ENCODE measurements at places on chromosomes 13 and 19.

DNA sequence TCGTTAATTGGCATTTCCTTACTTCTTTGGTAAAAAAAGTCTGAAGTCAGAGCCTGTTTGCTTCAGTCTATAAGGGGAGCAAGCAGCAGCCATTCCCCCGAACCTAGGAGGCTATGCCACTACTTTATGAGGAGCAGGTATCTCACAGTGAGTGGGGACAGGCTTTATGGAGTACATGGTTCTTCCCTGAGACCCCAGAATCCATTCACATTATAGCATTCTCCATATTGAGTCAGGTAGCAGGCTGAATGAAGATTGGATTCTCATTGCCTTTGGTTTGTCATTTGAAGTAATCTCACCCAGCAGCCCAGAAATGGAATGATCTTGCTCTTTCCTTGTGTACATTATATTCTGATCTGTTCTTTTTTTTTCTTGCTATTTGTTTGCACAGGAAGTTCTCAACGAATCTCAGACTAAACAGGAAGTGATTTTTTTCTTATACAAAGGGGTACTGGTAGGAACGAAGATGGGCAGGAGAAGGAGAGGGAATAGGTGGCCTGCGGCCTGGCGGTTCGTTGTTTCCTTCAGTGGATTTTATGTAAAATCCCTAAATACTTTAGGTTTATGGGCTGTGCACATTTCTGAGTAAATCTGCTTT lies 74.4 kb downstream of the ARHGAP35 start:
- no peak for DNase-seq

DNA sequence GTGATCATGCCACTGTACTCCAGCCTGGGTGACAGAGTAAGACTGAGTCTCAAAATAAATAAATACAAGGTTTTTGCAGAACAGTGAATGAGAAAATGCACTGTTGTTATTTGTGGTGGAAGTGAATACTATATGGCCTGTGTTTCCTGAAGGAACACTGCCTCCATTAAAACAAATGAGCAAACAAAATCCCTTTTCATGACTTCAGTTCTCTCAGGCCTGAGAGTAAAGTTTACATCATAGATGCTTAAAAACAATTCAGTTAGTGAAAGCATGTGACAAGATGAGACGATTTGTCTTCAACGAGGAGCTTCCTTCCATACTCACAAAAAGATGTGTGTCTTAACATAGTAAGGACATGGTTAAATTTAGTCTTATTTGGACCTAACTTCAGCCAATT lies 14.4 kb downstream of the SPINT2 start:
- DNase-seq, result no peak

DNA sequence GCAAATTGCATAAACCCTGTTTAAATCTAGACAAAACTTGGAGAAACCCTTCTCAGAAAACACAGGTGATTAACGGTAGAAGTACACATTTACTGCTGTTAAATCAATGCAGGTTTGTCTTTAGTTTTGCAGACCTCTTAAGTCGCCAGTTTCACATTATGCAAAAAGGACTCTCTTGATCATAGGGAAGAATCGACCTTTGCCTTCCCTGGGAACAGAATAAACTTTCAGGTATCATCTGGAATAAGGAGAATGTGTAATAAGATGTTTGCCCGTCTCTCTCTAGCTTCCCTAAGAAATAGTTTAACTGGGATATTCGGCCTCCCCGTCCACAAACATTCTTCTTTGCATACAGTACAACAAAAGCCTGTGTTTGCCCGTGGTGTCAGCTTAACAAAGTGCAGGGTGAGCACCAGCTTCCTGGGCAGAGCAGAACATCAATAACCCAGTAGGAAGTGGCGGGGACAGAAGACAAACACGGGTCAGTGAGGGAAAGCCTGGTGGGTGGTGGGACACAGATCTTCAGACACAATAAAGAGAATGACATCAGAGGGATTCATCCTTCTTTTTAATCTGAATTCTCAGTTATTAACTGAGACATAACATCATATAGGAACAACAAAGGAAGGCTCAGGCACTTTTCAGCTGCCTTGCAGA lies 1077.7 kb upstream of the SLC10A2 start:
- no peak for DNase-seq

DNA sequence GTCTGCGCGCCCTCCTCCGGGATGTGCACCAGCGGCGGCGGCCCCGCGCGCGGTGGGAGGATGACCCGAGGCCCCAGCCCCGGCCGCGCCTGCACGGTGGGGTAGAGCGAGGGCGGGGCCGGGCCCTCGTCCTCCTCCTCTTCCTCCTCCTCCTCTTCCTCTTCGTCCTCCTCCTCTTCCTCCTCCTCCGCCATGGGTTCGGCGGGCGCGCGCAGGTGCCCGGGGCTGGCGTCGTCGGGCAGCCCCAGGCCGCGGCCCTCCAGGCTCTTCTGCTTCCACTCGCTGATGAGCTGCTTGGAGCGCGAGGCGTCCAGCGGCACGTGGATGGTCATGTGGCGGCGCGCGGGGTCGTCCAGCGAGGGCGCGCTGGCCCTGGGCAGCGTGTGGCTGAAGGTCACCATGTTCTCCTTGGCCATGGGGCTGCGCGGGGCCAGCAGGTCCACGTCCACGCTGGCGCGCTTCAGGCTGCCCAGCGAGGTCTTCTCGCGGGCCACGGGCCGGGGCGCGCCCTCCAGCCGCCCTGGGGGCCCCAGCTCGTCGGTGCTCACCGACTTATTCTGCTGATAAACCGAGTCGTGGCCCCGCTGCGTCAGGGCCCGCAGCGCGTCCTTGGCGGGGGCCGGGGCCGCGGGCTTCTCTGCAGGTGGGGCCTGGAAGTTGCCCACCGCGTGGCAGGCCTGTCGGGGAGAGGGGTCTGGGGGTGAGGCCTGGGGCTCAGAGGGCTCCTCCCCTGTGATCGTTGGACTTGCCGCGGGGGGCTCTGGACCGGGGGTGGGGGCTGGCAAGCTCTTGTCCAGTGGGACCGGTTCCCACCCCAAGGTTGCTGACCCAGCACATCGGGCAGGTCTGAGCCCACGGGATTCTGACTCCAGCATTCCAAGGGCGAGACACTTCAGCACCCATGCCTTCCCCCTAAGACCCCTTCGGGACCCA lies 8.3 kb downstream of the PLPPR3 start:
- no peak for DNase-seq

GRCh38 chr19:36257520-36257876 lies 42.6 kb downstream of the ZNF146 start:
- DNase-seq, result no peak

GRCh38 chr13:98509271-98510155 lies 67.4 kb downstream of the STK24 start:
- no peak for DNase-seq

DNA sequence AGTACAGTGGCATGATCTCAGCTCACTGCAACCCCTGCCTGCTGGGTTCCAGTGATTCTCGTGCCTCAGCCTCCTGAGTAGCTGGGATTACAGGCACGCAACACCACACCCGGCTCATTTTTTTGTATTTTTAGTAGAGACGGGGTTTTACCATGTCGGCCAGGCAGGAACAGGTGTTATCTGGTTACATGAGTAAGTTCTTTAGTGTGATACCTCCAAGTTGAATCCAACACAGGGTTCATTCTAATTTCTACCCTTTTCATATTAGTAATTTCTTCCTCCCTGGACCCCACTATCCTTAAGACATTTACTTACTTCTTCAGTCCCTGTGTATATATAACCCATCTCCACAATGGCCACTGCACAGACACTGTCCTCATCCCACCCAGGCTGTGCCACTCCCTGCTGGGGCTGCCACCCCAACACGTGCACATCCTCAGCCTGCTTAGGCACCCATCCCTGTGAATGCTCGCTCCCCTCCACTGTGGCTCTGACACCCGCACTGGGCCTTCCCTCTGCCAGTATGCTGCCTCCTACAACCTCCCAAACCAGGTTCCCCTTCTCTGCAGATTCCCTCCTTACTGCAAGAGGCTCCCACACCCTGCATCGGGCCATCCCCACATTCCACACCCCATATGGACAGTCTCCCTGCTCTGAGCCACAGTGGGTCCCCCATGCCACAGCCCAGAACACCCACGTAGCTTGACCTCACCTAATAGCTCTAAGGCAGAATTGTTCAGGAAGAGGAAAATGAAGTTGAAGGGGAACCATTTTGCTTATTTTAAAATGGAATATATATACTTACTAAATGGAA lies 147.1 kb downstream of the TBC1D4 start:
- no peak for DNase-seq

- no peak for DNase-seq
Measured at GRCh38 chr13:106507560-106508274, 27.7 kb downstream of the EFNB2 start.

- no peak for DNase-seq
Measured at GRCh38 chr13:49980266-49980665, 16.6 kb upstream of the TRIM13 start.

GRCh38 chr13:93003531-93003930 lies 223.1 kb upstream of the GPC6 start:
- no peak for DNase-seq

DNA sequence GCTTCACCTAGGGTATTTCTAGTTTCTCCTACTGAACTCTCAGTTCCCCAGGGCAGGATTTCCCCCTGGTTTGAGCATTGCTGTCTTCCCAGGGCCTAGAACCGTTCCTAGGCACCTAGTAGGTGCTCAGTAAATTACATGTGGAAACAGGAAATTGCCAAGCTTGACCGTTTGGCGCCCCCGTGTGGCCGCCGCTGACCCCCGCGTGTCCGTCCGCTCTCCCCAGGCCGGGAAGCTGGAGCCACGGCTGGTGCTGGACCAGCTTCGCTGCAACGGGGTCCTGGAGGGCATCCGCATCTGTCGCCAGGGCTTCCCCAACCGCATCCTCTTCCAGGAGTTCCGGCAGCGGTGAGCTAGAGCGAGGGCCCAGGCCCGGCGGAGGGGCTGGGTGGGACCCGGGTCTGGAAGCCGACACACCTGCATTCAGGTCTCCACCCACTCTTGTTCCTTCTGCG lies 55.5 kb downstream of the MYH14 start:
- no peak for DNase-seq

DNA sequence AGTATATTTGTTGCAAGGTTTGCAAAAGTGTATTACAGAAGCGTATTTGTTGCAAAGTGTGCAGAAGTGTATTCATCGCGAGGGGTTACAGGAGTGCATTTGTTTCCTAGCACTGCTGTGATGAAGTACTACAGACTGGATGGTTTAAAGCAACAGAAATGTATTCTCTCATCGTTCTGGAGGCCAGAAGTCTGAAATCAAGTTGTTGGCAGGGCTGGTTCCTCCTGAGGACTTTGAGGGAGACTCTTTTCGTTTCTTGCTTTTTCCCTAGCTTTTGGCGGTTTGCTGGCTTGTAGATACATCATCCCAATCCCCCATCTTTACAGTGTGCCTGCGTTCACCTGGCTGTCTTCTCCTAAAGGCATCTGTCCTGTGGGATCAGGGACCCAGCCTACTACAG lies 127.9 kb upstream of the USP29 start:
- no peak for DNase-seq

GRCh38 chr19:28009696-28010095 lies 1203.3 kb downstream of the UQCRFS1 start:
- DNase-seq, result no peak

- DNase-seq, result no peak
Measured at GRCh38 chr13:26604784-26605545, 47.5 kb downstream of the WASF3 start.

DNA sequence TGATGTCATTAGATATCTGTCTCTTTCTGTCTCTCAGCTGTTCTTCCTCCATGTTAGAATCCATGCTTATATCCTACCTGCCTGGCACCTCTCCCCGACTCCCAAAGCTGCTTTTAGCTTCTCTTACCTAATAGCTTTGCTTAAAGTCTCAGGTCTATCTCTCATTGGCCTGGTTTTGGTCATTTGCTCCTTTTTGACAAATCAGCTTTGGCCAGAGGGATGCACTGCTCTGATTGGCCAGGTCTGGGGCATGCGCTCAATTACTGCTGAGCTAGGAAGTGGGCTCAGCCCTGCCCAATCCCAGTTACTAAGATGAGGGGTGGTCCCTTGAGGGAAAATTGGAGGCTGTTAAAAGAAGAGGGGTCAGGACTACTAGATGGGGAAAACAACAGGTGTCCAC lies 11.5 kb upstream of the CLASRP start:
- no peak for DNase-seq

DNA sequence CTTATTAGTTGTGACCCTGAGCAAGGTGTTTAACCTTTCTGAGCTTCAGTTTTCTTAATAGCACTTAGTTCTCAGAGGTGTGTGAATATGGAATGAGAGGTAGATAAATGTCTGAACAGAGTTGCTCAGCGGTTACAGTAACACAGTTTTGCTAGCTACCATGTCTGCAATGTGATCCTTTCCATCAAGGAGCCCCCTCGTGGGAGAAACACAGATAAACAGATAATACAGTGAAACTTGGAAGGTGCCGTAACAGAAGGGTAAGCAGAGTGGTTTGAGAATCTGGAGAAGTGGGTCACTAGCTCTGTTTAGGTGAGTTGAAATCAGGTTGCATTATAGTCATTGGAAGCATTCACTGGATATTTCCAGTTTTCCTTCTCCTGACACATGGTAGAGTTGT lies 38.9 kb downstream of the IRS2 start:
- no peak for DNase-seq

DNA sequence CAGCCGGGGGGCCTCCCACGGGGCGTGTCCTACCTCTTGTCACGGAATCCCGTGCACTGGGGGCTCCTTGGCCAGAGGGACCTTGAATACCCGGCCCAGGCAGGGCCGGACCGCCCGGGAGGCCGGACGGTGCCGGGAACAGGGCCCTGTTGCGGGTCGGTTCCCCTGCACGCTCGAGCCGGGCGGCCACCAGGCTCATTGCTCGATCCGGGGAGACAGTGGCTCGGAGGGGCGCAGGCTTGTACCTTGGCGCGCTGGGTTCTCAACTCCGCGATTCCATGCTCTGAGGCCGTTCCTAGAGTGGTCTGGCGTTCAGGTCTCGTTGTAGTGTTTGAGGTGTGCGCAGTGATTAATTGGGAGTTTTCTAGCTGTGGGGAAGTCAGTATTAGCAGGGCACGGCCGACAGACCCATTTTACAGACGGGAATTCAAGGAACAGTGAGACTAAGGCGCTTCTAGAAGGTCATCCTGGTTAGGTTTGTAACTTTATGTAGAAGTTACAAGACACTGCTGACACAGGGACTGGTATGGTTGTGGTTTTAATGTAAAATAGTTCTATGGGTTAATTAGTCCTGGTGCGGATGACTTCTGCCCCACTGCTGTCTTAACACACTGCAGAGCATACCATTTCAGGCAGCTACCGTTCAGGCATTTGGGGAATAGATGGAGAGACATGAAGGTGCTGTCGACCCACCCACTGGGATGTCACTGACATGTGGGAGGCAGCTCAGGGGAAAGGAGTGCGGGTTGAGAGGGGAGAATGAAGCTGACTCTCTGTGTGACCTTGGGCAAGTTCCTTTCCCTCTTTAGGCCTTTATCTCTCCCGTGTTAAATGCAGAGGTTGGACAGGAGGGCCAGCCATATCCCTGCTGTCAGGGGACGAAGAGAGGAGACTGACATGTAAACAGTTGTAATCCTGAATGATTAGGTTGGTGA lies 592 bp downstream of the CLPTM1 start:
- DNase-seq, result no peak

- no peak for DNase-seq
Measured at GRCh38 chr19:45773384-45773783, 4.3 kb upstream of the SIX5 start.

- no peak for DNase-seq
Measured at GRCh38 chr19:19600793-19601330, 17.6 kb downstream of the PBX4 start.

Measured in activated CD8-positive, alpha-beta memory T cell treated with anti-CD3 and anti-CD28 coated beads for 4 hours (primary cell).